HCT116 (cell line): ENCODE measurements at places on chromosomes 7 and 10.

GRCh38 chr10:68826764-68827591 is at the start of gene STOX1:
TSS of gene STOX1 (plus strand) at chr10:68827531. CDS start at chr10:68827624, 93 bp downstream.
- no peaks in the 10 kb centered on the region for H3K36me3 ChIP-seq
- H3K27me3 ChIP-seq: no peaks in the 10 kb centered on the region
- peak within 1 kb of the TSS; percentile 68 for H3K4me3 ChIP-seq
- H3K27ac ChIP-seq: peak within 1 kb of the TSS; percentile 58
- DNase-seq: peak; percentile 44

DNA sequence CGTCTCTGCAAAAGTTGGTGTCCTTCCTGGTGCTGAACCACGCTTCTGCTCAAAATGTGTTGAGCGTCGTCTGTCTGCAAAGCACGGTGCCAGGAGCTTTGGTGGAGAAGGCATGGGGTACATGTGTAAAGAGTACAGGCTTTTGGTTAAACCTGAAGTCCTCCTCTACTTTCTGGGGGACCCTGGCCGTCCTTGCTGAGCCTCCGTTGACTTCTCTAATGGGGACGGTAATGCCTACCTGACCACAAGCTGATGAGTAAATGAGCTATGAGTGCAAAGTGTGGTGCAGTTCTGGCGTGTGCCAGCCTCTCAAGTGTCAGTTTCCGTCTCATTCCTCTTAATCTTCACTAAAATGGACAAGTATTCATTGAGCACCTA is 527 bp upstream of the HERPUD2 start:
- no peak for DNase-seq
- peak overlapping the region; percentile 80 for H3K27ac ChIP-seq
- H3K4me1 ChIP-seq: peaks cover 3% of the 10 kb centered on the region

GRCh38 chr10:30557884-30558283 is 71.7 kb downstream of the LYZL2 start:
- DNase-seq: no peak
- H3K4me3 ChIP-seq: no peak overlapping the region
- no peaks in the 10 kb centered on the region for H3K27me3 ChIP-seq
- H3K36me3 ChIP-seq: no peaks in the 10 kb centered on the region

DNA sequence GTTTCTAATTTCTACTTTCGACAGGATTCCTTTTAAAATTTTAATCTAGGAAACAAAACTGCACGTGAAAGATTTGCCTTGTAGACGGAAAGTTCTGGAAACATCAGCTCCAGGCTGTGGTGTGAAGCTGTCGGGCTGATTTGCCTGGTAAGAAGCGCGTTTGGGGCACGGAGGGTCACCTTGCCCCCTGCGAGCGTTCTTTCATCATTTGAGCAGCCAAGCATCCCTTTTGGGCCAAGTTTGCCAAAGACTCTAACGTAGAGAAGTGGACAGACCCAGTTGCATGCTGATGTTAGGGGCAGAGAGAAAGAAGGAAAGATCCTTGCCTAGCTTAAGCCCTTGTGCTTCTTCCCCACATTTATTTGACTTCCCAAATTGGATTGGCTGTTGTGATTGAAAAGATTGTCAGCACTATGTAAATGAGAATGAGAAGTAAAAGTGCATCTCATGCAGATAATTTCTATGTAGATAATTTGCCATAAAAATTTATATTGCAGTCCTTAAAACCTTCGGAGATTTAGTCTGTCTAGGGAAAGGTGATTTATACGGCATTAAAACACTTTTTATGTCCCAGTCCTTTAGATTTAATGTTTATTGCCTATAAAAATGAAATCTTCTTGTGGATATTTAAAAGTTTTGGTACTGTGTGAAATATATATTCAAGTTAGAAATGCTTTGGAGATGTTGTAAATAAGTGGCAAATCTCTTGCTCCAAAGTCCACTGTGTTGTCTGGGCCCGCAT is 76.1 kb downstream of the CUX1 start:
- H3K36me3 ChIP-seq: no peaks in the 10 kb centered on the region
- no peak for DNase-seq
- H3K27me3 ChIP-seq: no peaks in the 10 kb centered on the region
- peaks cover 9% of the 10 kb centered on the region; the same call in 1 of the 2 replicates for H3K4me1 ChIP-seq
- H3K4me3 ChIP-seq: no peak overlapping the region
- no peak overlapping the region for H3K27ac ChIP-seq

DNA sequence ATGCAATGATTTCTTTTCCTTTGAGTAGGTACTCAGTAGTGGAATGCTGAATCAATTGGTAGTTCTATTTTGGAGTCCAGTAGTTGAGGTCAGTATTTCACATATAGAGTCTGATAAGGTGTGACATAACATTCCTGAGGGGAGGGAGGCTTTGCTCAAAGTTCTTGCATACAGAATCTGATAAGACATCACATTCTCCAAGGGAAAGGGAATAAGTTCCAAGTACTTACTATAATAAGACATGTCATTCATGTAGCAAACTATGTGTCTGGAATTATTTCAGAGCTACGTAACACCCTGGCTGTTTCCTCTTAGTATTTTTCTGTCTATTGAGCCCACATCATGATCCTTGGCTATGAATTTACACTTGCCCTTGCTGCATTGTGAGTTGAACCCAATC is 74.3 kb upstream of the POM121L12 start:
- H3K4me1 ChIP-seq: no peaks in the 10 kb centered on the region
- no peaks in the 10 kb centered on the region for H3K27me3 ChIP-seq
- no peak for DNase-seq
- no peaks in the 10 kb centered on the region for H3K36me3 ChIP-seq
- no peak overlapping the region for H3K27ac ChIP-seq
- H3K4me3 ChIP-seq: no peak overlapping the region

- no peaks in the 10 kb centered on the region for H3K36me3 ChIP-seq
- no peak overlapping the region for H3K27ac ChIP-seq
- no peaks in the 10 kb centered on the region for H3K27me3 ChIP-seq
- no peak for DNase-seq
- no peaks in the 10 kb centered on the region for H3K4me1 ChIP-seq
- H3K4me3 ChIP-seq: no peak overlapping the region
Measured at GRCh38 chr10:118027397-118027796, 19.3 kb downstream of the RAB11FIP2 start.

- no peak overlapping the region for H3K27ac ChIP-seq
- no peak for DNase-seq
- no peaks in the 10 kb centered on the region for H3K36me3 ChIP-seq
- no peaks in the 10 kb centered on the region for H3K4me1 ChIP-seq
Measured at GRCh38 chr7:150993511-150993910, 2.7 kb downstream of the NOS3 start.

DNA sequence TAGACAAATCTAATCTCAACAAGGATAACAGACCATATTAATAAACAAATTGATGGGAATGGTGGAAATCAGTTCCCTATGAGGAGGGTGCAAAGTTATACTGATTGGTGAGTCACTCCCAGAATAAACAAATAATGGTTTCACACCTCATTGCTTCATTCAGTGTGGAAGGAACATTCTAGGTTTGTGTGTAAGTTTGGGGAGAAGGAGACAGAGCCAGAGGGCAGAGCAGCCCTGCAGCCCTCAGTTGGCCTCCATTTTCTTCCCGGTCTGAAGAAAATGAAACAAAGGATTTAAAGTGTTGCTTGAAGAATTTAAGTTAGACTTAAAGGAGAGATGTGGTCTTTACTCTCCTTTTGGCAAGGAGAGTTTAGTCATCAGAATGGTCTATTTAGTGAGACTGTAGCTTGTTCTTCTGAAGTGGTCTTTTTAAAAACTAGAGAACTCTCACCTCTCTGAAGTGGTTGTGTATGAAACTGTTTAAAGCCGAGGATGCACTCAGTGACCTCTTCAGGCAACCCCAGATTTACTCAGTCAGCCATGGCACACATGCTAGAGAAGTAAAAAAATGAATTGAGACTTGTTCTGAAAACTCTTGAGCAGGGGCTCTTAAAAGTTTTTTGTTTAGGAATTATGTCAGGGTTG is 27.2 kb downstream of the IKZF1 start:
- no peak overlapping the region for H3K4me3 ChIP-seq
- no peaks in the 10 kb centered on the region for H3K36me3 ChIP-seq
- no peak overlapping the region for H3K27ac ChIP-seq
- 0 out of 2 replicates have a peak, but pooled peaks cover 6% of the 10 kb centered on the region for H3K27me3 ChIP-seq

DNA sequence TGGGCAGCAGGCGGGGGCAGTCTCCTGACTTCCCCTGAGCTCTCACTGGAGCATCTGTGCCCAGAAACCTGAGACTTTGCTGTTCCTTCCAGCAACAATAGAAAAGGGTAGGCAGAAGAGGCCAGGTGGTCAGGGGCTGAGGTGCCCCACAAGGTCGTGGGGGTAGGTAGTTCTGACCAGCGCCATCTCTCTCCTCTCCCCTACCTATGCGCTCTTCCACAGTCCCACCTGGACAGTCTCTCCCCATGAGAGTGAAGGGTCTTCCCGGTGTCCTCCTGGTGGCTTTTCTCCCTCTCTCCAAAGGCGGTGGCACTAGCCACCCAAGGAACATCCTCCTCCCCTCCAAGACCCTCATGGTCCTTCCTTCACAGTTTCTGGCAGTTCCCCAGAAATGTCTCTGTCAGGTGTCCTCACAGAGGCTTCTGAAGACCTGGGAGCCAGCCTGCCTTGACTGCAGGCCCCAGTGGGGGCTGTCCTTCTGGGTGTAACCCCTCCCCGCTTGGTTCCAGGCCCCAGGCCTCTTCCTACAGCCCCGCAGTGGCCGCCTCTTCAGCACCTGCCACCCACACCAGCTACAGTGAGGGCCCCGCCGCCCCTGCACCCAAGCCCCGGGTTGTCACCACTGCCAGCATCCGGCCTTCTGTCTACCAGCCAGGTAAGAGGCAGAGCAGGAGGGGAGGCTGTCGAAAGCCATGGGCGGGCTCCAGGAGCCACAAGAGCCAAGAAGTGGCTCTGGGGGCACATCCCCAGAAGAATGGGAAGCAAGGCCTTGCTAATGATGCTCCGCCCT is 41.3 kb downstream of the LDB3 start:
- H3K27ac ChIP-seq: no peak overlapping the region
- H3K4me3 ChIP-seq: no peak overlapping the region
- H3K4me1 ChIP-seq: peaks cover 8% of the 10 kb centered on the region; the same call in 1 of the 2 replicates
- H3K27me3 ChIP-seq: no peaks in the 10 kb centered on the region
- H3K36me3 ChIP-seq: no peaks in the 10 kb centered on the region
- no peak for DNase-seq

DNA sequence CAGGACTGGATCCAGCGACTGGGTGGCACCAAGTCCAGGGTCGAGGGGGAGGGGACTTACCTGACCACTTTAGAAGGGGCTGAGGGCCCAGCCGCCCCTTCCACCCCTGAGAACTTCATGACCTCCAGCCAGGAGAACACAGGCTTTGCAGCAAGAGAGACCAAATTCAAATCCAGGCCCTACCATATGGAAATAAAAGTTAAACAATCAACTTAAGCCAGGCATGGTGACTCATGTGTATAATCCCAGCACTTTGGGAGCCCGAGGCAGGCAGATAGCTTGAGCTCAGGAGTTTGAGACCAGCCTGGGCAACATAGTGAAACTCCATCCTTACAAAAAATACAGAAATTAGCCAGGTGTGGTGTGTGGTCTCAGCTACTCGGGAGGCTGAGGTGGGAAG is 61.9 kb downstream of the COL13A1 start:
- H3K27ac ChIP-seq: no peak overlapping the region
- no peak overlapping the region for H3K4me3 ChIP-seq
- H3K36me3 ChIP-seq: no peaks in the 10 kb centered on the region
- no peaks in the 10 kb centered on the region for H3K27me3 ChIP-seq

- H3K27me3 ChIP-seq: peaks cover 22% of the 10 kb centered on the region
- DNase-seq: no peak
- H3K4me1 ChIP-seq: no peaks in the 10 kb centered on the region
- H3K27ac ChIP-seq: no peak overlapping the region
- H3K36me3 ChIP-seq: no peaks in the 10 kb centered on the region
Measured at GRCh38 chr10:120253131-120253530, 203.9 kb upstream of the PLPP4 start.

DNA sequence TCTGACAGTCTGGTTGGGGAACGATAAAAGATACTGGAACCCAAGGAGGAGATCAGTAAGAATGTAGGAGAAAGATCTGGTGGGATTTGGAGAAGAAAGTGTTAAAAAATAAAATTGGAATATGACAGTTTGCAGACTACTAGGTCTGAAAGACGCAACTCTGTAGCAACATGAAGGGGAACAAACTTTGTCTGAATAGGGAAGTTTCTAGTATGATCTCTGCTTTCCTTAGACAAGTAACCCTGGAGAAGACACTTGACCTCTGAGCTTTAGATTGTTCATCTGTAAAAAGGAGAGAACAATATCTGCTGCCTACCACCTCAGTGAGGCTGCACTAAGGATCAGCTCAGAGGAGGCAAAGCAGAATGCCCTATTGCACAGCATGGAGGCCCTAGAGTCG is 3.0 kb upstream of the PRSS1 start:
- H3K27ac ChIP-seq: no peak overlapping the region
- no peak for DNase-seq
- H3K36me3 ChIP-seq: no peaks in the 10 kb centered on the region
- H3K4me3 ChIP-seq: no peak overlapping the region
- H3K27me3 ChIP-seq: peaks cover 12% of the 10 kb centered on the region; the same call in 1 of the 2 replicates
- H3K4me1 ChIP-seq: no peaks in the 10 kb centered on the region

DNA sequence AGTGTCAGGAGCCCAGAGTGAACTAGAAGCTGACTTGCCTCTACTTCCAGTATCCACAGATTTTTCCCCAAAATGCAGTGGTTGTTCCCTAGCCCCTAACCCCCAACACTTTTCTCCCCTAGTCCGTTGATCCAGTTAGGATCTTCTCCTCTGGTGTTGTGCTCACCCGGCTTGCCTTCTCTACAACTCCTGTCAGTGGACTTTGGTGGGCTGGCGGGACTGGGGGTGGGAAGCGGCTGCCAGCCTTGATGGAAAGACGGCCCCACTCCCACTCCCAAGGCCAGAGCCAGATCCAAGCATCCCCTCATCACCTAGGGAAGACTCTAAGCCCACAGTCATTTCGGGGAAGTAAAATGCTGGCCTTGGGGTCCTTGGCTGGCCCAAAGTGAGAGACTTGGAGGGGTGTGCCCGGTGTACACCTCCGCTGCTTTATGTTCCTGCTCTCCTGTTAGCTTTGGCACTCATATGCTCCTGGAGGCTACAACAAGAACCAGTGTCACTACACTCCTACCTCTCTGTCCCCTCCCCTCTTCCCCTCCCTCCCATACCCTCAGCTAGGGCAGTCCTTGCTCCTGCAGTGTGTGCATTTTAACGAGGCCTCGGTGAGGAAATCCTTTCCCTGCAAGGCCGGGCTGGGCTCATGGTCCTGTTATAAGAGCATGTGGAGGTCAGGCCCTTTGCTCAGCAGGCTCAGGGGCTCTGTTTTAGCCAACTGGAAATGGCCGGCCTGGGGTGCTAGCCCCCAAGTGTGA is 930 bp upstream of the HOXA10 start:
- H3K4me3 ChIP-seq: no peak overlapping the region
- peaks cover 33% of the 10 kb centered on the region for H3K4me1 ChIP-seq
- H3K36me3 ChIP-seq: no peaks in the 10 kb centered on the region
- H3K27ac ChIP-seq: no peak overlapping the region
- DNase-seq: no peak
- no peaks in the 10 kb centered on the region for H3K27me3 ChIP-seq

DNA sequence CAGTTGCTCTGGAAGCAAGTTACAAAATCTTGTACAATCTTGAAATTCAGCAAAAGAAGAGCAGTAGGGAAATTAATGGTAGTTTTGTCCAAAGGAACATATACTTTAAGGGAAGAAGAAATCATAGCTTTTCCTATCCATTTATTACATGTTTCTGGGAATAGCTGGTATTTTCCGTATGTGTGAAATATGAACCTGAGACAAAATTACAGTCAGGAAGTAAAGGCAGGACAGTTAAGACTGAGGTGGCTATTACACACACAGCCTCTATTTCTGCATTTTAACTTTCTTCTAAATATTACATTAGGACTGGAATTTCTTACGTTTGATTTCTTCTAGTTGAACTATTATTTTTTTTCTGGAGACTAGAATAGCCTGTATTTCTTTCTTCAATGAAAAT is 1197.3 kb downstream of the SORCS3 start:
- H3K4me3 ChIP-seq: no peak overlapping the region
- no peak overlapping the region for H3K27ac ChIP-seq
- no peak for DNase-seq
